ENCODE measurements at places on chromosomes 16 and 17.

GRCh38 chr17:6435051-6435450 lies at the start of gene AIPL1:
Gene AIPL1 (minus strand): TSS chr17:6435121. CDS start chr17:6435104, 17 bp downstream.
- no peak for DNase-seq

GRCh38 chr16:74563828-74564263 lies 43.1 kb downstream of the GLG1 start:
- peak; percentile 57 for DNase-seq

- DNase-seq, result no peak
Observed at GRCh38 chr16:1968146-1968953, 1.7 kb downstream of the RNF151 start.

DNA sequence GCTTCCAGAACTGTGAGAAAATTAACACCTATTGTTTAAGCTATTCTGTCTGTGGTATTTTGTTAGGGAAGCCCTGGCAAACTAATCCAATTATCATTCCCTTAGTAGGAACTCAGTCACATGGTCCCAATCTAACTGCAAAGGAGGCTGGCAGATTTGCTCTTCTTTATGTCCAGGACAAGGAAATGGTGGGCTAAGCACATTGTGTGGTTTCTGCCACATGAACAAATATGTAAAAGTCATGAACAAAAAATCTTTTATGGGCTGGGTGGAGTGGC lies 278.6 kb upstream of the RPL38 start:
- no peak for DNase-seq

DNA sequence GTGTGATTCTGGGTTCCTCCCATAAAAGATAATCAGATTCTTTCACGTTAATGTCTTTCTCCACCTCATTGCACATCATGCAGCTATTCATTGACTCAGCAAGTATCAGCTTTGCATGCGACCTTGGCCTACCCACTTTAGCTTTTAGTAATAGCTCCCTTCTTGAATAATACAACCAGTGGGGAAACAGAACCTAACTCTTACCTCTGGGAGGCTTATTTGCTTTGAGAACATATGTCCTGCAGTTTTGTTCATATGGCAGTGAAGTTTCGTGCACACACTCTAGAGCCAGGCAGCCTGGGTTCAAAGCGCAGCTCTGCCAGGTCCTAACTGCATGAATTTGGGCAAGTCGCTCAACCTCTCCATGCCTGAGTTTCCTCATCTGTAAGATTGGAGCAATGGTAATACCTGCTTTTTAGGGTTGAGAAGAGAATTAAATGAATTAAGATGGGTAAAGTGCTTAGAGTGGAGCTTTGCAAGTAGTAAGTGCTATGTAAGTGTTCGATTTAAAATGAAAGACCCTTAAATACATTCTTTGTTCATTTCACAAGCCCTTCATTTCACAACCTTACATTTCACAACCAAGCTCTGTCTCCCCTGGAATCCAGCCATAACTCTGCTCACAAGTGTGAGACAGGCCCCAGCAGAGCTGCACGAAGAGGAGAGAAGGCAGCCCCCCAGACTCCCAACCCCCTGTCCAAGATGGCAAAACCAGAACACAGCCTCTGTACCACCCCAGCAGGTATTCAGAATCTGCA lies 29.3 kb downstream of the MAPT start:
- DNase-seq, result no peak

GRCh38 chr16:86088287-86088686 lies 189.3 kb downstream of the IRF8 start:
- no peak for DNase-seq

GRCh38 chr17:16933317-16934132 lies 38.4 kb downstream of the TNFRSF13B start:
- DNase-seq, result no peak
